Activated effector memory CD4-positive, alpha-beta T cell treated with anti-CD3 and anti-CD28 coated beads, Interleukin-2, amount 50 U/mL, for 16 hours (primary cell): ENCODE measurements at places on chromosomes 12 and 14.

- no peak for DNase-seq
Observed at GRCh38 chr14:64928239-64929013, 14.1 kb downstream of the GPX2 start.

DNA sequence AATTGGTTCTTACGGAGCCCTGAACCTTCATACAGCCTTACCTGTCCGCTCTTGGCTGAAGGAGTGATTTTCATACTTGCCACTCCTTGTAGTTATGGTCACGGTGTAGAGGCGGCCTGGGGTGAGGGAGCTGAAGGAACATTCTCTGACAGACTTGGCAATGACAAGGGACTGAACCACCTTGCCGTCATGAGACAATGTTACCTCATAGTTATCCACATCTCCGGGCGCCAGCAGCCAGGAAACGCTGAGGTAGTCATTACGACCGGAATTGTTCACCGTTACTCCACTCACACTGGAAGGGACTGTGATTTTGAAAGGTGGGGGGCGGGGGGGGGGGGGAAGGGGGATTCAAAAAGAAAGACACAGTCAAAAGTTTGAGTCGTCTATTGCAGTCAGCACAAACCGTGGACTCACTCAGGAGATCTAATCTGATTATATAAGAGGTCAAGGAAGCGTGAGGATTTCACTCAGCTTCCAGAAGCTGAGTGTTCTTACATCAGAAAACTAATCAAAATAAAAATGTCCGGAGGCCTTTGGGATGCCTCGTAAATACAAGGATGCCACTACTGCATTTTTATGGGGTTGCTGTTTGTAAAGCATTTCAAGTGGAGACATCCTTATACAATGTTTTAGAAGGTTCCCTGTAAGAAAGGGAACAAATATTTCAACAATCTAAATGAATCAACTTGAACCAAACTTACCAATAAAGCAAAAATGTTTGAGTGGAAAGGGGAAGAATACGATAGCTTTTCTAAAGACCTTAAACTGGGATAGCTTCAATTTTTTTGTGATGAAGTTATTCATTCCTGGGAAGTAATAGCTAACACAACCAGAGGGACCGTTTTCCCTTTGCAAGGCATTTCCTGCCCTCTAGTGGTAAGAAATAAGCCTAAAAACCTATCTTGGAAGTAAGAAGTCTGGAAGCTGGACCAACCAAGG, 60.6 kb downstream of the PTPRB start:
- no peak for DNase-seq

DNA sequence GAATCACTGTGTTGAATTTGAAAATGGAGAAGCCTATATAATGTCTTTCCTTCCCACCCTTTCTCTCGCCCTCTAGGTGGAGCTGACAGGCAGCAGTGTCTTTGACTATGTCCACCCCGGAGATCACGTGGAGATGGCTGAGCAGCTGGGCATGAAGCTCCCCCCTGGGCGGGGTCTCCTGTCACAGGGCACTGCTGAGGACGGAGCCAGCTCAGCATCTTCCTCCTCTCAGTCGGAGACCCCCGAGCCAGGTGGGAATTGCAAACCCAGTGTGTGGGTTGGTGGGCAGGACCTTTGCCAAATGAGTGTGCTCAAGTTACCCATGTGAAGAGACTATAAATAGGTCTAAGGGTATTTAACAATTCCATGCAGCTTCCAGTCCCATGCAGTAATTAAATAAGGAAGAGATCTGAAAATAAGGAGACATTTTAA, 274.7 kb downstream of the EGLN3 start:
- no peak for DNase-seq

DNA sequence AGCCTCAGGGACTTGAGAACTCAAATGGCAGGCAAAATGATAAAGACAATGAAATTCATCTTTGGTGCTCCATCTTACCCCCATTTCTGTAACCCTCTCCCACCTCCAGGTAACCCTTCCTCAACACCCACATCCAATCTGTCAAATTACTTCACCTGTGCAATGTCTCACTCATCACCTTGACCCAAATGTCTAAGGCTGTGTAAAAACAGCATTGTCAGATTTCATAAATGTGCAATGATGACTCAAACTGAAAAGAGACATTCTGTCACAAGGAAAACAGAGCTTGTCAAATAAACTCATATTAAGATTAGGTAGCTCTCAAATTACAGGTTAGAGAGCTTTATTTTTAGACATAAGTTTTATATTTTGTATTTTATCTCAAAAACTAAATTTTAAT, 19.9 kb upstream of the COCH start:
- no peak for DNase-seq

DNA sequence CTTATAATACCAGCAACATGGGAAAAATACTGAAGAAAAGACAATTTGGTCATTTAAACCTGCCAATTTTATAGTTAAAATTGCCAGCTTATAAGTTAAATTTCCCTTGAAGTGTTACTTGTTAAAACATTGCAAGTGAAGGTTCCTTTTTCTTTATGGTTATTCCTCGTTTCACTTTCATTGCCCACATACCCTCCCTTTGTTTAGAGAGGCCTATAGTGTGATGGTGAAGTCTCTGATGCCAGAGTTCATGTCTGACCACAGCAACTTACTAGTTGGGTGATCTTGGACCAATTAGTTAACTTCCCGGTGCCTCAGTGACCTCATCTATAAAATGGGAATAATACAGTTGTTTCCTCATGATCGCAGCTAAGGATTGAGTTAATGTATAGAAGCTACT, 173.5 kb downstream of the ANO6 start:
- DNase-seq = no peak

DNA sequence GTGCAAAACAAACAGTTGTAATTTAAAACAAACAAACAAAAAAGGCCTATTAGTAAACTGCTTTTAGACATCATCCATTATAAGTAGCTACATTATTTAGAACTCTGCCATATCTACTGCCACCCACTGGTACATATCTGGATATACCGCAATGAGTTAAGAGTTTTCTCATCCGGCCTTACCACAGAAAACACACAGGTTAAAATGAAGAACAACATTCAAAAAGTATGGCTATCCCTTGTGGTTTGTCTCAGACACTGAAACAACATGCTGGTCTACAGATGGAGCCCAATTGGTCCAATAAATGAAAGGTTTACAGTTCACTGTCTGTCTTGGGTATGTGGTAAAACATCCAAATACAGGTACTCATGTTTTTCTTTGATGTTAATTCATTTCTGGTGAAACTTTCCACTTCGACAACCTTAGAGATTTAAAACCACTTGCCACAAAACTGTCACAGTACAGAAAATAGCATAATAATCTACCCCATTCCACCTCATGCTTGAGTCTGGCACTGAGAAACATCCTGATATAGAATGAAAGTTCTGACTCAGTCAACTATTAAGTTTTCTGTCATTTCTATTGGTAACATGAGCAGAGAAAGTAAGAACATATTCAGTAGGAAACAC, 354.3 kb downstream of the CEP128 start:
- no peak for DNase-seq

GRCh38 chr14:85344847-85345570, 184.9 kb upstream of the FLRT2 start:
- no peak for DNase-seq
